ENCODE measurements at places on chromosomes 5 and 9. TPM values are rescaled to one million over a fixed set of nuclear protein-coding genes. Genes with fewer than 3 reads are reported as not detected.

CCL27 gene
- polyA plus RNA-seq, result 0.66 TPM

SARDH gene
- not detected for polyA plus RNA-seq

SLC25A2 gene
- not detected for polyA plus RNA-seq

RNF224 gene
- polyA plus RNA-seq, result not detected

DAB2IP gene
- polyA plus RNA-seq, result 0.07 TPM

GLRA1 gene
- polyA plus RNA-seq, result 0.35 TPM
